IPS DF 6.9 (cell line): ENCODE measurements at places on chromosomes 12 and 14.

DNA sequence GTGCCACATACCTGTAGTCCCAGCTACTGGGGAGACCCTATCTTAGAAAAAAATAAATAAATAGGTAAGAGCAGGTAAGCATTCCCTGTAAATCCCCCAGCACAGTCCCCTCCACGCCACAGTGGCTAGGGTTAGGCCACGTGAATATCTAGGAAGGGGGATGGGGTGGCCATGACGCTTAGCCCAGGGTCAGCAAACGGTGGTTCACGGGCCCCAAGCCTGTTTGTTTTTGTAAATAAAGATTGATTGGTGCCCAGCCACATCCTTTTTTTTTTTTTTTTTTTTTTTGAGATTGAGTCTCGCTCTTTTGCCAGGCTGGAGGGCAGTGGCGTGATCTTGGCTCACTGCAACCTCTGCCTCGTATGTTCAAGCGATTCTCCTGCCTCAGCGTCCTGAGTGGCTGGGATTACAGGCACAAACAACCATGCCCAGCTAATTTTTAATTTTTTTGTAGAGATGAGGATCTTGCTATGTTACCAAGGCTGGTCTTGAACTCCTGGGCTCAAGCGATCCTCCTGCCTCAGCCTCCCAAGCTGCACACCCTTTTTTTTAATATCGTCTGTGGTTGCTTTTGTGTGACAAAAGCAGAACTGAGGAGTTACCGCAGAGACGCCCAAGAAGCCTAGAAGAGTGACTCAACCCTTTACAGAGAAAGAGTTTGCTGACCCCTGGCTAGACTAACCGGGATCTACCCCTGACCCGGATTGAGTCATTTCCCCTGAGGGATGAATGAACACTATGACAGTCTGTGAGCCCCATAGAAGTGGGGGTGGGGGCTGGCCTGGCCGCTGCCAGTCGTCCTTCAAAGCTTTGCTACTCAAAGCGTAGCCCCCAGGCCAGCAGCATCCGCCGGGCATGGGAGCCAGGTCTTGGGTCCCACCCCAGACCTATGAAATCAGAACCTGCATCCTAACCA, 113.7 kb upstream of the NCOR2 start:
- DNase-seq = peak; percentile 27

- no peak for DNase-seq
Observed at GRCh38 chr12:89454080-89454848, 70.3 kb downstream of the GALNT4 start.

DNA sequence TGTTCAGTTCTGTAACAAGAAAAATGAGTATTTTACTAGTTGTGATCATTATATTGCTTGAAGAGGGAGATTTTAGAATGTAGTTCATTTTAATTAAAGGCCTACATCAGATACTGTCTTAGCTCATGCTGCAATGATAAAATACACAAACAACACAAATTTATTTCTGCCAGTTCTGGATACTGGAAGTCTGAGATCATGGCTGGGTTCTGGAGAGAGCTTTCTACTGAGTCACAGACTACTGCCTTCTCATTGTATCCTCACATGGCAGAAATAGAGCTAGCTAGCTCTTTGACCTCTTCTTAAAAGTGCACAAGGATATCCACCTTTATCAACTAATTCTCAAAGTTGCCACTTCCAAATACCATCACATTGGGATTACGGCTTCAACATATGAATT, 53.8 kb downstream of the MIS18BP1 start:
- no peak for DNase-seq

- no peak for DNase-seq
Observed at GRCh38 chr12:34297126-34297789, 275.0 kb downstream of the ALG10 start.

DNA sequence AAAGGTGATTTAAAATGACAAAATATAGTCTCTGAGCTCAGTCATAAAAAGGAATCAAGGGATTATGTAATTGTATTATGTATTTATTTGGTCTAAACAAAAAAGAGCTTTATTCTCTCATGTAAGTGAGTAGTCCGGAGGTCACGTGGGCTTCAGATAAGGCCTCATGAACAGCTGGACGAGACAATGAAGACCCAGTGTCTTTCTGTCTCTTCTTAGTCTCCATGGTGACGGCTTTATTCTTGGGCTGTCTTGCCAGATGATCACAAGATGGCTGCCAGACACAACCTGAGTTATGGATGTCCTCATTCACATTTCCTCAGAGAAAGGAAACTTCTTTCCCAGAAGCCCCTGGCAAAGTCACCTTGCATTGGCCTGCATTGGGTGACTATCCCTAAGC, 98.6 kb downstream of the ARF6 start:
- no peak for DNase-seq
